ENCODE measurements at places on chromosomes 13 and 19. TPM values are rescaled to one million over a fixed set of nuclear protein-coding genes. Genes with fewer than 3 reads are reported as not detected.

DNA sequence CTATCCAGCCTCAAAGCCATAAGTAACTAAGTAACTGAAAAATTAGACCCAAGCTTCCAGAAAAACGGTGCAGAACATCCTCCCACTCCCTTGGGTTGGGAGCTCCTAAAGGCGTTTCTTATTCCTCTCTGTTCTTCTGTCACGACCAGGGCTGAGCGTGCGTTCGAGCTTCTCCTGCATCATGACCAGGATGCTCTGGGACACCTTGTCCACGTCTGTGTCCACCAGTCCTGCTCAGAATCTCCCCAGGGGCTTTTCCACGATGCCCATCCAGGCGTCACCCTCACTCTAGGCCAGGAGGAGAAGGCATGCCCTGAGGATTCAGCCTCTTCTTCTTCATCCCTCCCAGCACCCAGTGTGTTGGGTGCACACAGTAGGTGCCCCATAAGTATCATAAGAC, 37.8 kb upstream of the GAS6 start:
- DNase-seq = no peak

DNA sequence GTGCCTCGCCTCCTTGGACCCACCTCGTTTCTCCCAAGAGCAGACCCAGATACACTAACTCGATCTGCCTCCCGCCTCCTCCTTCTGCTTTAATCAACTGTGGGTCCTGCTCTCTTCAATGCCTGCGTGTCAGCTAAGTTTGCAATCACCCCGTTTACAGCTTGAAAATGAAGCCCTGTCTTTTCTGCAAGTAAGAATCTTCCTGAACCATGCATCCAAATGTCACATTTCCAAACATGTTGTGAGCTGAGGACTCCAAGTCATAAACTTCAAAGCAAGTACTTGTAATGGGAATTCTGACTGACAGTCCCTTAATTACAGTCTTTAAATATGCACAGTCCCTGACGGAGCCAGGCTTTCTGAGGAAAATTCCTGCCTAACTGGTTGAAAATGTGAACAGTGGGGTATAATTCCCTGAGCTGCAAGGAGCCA, 154.9 kb upstream of the UQCRFS1 start:
- DNase-seq = no peak

- no peak for DNase-seq
Measured at GRCh38 chr13:100305398-100305797, 216.5 kb downstream of the PCCA start.

GRCh38 chr13:112973577-112973951, 4.5 kb downstream of the MCF2L start:
- no peak for DNase-seq

DNA sequence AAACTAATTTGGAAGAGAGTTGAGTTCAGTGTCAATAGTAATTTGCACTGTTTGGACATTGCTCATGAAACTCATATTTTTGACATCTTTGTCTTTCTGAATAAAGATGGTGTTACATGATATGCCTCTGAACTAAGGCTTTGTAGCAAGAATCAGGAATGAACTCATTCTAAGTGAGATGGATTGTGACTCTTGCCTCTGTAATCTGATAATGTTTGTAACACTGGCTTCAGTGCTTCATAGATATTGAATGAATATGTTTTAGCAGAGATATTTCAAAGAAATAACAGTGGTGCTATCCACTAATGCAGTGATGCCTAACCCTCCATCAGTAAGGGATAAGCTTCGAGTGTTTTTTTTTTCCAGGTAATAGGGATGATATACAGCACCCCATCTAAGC, 32.9 kb downstream of the TEX26 start:
- no peak for DNase-seq

The DUS3L gene
- 37.2 TPM for total RNA-seq

The PSG6 gene
- total RNA-seq = not detected

Measured in mucosa of gallbladder (tissue), 1 donor.